ENCODE measurements at places on chromosomes 1 and 21.

DNA sequence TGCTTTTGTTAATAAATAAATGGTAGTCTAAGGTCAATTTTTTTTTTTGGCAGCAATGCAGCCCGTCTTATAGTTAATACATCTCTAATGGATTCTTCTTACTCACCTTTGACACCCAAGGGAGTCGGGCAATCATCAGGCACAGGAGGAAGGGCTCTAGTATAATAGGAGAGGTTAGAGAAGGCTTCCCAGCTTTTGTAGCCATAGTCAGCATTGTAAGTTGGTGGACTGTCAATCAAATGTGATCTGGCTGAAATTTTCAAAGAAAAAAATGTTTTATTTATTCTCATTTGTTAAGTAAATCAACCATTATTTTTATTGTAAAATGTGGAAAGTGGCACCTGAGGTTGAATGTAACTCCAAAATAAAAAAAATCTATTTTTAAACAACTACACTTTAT lies 2.1 kb downstream of the PTGS2 start:
- no peak for DNase-seq

DNA sequence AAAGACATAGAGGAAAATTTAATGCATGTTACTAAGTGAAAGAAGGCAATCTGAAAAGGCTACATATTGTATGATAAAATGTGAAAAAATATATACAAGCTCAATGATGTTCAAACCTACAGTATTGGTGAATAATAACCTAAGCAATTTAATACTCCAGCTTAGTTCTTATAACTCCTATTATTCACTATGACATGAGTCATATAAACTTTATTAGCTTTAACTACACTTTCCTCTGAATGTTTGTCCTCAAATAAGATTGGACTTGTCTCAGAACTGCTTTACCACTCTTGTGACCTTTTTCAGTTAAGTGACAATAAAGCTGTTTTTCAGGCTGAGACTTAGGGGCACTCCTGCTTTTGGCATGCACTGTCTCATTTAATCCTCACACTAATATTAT lies 50.9 kb downstream of the CNST start:
- DNase-seq = no peak

DNA sequence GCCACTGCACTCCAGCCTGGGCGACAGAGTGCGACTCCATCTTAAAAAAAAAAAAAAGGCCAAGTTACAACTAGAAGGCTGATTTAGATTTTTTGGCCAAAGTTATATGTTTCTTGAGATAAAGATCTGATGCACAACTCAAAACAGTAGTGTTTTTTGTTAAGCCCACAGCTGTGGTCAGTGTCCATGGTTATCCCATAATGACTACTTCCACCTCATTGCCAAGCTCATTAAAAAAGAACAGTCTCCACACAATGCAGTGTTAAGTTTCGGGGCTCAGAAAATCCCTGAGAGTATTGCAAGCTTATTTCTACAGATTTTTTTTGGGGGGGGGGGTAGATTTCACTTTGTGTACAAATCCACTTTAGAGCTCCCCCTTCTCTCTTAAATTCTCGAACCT lies 120.5 kb downstream of the RUNX1 start:
- no peak for DNase-seq

DNA sequence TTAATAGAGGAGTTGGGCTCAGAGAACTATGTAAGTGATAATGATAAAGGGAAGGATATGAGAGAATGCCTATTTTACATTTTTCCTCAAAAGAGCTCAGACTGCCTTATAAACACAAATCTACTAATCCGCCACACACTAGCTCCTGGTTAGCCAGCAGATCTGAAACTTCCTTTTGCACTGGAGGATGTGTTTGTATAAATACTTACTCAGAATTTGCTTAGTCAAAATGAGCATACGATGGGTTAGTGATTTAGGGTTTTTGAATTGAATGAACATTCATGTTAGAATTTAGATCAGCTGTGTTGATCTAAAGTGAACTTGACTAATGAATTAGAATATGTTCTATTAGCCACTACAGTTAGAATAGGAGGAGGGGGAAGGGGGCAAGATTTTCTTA lies 9.1 kb upstream of the IER5 start:
- no peak for DNase-seq

DNA sequence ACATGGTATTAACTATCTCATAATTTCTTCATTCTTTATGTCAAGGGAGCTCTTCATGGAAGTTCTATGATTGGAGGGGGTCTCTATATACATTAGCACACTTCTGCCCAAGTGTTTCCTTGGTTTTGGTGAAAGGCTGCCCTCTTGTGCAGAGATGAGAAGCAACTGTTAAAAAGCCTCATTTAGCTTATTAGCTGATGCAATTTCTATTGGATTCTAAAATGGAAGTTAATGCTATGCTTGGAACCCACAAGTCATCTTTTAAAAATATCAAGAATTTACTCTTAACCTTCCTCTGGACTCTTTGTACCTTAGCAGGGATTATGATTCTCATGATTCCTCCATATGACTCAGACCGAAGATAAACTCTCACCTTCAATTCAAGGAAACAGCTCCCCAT lies 328.9 kb downstream of the PTBP2 start:
- DNase-seq = peak; percentile 43
